ENCODE measurements at places on chromosomes 6 and 20.

- ATAC-seq, result no peak
Observed at GRCh38 chr6:124723671-124724070, 238.6 kb upstream of the RNF217 start.

DNA sequence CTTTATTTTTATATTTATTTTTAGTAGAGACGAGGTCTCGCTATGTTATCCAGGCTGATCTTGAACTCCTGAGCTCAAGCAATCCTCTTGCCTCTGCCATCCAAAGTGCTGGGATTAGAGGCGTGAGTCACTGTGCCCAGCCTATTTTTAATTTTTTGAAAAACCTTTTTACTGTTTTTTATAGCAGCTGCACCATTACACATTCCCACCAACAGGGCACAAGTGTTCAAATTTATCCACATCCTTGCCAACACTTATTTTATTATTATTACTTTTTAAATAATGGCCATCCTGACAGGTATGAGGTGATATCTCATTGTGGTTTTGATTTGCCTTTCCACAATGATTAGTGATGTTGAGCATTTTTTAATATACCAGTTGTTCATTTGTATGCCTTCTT lies 42.5 kb downstream of the PACSIN1 start:
- no peak for ATAC-seq

GRCh38 chr6:115456848-115457247 lies 603.8 kb downstream of the FRK start:
- no peak for ATAC-seq

DNA sequence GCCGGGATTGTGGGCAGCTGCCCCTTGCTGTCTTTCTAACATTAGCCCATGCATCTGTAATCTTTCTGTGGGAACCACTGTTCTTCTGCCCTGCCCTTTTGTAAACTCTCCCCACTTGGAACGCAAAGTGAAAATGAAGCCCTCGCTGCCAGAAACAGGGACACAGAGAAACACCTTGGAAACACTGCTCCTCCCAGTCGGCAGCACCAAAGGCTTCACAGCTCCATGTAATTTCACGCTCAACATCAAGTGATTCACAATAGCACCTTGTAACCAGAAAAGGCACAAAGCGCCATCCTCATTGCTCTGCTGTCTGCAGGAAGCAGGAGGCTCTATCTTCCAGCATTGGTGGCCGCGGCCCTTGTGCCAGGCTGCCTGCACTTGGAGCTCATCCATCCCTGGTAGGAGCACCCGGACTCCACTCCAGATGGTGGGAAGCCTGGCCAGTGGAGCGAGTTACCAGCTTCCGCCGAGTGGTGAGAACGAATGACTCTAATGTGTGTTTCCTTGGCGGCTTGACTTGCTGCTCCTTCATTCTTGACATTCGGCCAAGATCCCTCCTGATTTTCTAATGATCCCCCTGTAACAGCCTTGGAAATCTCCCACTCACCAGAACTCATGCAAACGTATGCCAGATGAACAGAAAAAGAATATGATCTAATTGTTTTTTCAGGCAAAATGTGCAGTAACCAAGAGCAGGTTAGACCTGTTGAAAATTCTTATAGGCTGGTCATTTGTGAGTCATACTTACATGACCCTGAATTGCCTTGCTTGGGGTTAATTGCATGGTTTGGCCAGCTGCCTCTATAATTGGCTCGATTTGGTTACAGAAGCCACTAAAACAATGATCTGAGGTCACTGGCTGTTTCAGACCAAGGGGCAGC lies 169.1 kb upstream of the CDYL start:
- peak; percentile 71 for ATAC-seq

GRCh38 chr6:45473121-45473993 lies 95.6 kb upstream of the SUPT3H start:
- ATAC-seq, result no peak

DNA sequence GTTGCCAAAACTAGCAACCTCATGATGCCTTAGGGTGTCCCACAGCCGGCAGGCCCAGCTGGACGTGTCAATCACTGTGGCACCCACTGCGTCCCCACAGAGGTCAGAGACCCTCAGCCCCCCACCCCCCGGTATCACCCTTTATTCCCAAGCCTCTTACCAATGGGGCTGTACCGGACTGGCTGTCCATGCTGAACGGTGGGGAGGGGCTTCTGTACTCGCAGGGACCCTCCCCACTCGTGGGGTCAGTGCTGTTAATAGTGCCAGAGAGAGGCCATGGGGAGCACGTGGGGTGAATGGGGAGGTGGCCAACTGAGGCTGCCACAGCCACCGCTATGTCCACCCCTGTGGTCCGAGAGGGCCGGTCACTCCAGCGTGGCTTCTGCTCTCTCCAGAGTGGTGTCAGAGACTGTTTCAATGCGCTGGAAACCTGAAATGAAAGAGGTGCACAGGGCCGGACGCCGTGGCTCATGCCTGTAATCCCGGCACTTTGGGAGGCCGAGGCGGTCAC lies 68.6 kb downstream of the THBS2 start:
- no peak for ATAC-seq

DNA sequence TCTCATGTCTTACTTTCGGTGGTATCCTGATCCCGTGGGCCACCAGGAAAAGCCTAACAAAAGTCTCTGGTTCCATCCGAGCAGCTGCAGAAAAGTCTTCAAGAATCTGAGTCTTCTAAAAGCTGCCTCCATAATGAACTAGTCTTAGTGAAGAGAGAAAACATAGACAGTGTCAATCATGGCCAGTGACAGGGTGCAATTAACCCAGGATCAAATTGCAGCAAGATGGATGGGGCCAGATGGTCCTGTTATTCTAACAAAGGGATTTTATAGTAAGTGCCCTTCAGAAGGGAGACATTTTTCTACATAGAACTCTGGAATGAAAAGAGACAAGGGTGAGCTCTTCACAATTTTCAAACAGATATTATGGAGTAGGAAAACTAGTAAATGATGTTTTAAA lies 281.6 kb upstream of the ZFP64 start:
- no peak for ATAC-seq

DNA sequence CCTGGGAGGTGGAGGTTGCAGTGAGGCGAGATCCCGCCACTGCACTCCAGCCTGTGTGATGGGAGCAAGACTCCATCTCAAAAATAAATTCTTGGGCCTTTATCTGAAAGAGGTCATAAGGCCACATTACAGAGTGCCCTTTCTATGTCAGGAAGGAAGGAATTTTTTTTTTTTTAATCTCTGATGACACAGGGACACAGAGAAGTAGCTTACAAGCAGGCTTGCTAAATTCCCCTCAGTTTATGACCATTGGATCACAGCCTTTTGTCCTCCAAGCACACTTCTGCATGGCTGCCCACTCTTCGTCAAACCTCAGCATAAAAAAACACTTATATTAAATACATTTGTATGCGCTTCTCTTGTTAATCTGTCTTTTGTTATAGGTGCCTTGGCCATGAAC lies 7.5 kb upstream of the IFNGR1 start:
- ATAC-seq, result no peak

DNA sequence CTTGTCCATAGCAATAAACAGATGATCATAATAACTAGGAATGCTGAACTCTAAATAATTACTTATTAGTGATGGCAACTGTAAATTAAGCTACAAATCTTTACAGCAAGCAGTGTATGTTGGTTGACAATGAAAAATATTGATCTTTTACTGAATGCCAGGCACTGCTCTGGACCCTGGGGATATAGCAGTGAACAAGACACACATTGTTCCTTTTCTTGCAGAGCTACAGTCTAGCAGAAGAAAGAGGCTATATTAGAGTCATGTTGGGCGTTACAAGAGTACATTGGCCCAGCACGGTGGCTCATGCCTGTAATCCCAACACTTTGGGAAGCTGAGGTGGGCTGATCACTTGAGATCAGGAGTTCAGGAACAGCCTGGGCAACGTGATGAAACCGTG lies 11.5 kb downstream of the PXT1 start:
- no peak for ATAC-seq

- ATAC-seq, result no peak
Observed at GRCh38 chr20:32792731-32793458, 26.9 kb upstream of the MAPRE1 start.

DNA sequence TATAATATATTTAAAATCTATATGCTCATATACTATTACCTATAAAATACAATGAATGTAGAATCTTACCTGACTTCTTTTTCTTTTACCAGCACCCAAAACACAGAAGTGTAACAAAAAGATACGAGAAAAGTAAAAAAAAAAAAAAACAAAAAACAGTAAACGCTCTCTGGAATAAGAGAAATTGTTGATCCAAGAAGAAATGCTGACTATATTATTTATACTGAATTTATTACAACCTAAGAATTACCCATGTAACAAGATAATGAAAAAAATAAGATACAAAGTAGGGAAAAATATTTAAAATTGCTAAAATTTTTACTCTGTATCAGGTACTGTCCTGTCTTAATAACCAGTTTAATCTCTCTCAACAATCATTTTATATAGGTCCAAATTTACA lies 787.9 kb upstream of the MAN1A1 start:
- no peak for ATAC-seq

- ATAC-seq, result no peak
Observed at GRCh38 chr6:17656644-17657043, 50.1 kb downstream of the NUP153 start.

DNA sequence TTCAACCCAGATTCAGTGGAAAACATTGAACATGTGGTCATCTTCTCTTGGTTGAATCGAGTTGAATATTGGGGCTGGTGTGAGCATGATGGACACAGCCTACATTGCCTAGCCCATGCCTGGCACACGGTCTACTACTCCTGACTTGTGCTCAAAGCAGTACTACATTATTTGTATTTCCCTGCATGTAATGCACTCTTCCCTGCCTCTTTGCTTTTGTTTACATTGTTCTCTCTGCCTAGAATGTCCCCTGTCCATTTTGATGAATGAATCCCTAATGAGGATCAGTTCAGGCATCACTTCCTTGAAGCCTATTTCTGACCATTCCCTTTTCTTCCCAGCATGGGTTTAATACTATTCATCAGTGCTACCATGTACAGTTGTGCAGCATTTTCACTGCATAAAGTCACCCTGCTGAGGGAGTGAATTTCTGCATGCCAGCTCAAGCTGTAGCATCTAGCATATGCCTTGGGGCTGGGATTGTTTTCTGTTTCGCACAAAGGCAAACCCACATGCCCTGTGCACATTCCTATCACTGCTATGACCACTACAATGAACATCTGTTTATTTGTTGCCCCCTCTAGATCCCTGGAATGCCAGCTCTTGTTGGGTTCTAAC lies 75.3 kb upstream of the CCN6 start:
- ATAC-seq, result no peak

GRCh38 chr6:26309731-26310142 lies 55.3 kb upstream of the BTN3A2 start:
- ATAC-seq, result peak; percentile 27

DNA sequence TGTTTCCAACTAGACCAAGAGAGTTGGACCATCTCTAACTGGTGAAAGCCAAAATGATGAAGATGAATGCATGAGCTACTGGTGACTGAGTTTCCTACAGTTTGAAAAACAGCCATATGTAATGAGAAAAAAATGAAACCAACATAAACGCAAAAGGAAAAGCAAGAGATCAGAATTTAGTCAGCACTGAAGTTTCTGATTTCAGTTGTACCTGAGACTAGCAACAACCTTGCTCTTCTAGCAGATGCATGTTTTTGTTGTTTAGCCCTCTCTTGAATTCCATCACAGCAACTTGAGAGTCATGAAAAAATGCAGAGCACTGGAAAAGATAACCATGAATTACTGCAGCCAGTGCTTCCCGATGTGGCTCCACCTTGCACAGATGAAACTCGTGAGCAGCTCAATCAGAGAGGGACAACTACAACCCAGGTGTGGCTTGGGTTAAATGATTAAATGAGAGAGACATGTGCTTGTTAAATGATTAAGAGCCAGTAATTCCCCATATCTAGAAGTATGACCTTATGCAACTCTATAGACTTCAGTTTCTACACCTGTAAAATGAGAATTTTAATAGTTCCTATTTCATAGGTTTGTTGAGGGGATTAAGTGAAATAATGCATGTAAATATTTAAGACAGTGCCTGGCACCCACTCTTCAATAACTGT lies 104.8 kb downstream of the ELOVL4 start:
- no peak for ATAC-seq

DNA sequence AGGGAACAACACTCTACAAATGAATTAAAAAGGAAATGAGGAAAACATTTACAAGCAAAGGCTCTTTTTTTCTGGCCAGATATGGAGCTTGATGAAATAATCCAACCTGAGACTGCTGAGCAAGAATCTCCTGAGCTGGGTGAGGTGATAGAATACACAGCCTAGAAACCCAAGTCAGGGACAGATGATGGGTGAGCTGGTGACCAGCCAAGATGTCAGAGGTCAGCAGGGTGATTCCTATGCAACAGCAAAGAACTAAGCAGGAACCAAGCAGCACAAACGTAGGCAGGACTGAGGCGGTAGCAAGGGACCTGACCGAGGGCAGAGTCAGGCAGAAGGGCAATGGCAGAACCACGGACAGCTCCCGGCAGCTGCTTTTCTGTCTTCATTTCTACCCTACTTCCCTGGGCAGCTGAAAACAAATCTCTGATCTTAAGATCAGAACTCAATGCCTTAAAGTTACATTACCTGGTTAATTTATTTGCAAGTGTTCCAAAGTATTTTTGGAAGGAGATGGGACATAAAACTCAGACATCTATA lies 75.1 kb downstream of the CDC40 start:
- peak; percentile 81 for ATAC-seq

DNA sequence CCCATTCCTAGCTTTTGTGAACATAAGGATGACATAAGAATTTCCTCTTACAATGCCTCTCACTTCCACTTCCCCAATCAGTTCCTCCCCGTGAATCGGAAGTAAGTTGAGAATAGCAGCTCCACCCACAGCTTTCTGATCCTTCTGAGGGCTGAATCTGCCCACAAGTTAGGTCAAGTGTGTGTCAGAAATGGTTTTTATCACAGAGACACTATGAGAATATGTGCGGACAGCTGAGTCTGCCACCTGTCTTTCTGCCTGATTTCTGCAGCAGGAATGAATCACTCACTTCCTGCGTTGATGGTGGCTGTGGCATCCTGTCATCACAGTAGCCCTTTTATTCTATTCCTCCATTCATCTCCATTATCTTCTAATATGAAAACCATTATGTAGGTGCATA lies 70.2 kb downstream of the RIN2 start:
- peak; percentile 91 for ATAC-seq

DNA sequence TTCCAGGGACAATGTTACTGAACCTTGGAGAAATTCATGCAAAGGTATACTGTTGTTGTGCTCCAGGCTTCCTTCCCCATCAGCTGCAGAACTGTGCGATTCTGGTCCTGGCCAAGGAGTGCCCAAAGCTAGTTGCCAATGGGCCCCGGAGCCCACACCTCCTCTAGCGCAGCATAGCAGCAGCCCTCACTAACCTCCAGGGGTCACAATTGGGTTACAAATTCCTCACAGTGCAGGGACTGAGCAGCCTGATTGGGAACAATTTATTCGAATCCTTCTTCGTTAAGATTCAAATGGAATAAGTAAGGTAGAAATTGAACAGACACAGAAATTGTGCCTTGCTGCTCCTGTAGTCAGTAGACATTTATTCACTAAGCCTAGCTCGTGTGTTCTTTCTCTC lies 284.9 kb downstream of the PRKN start:
- no peak for ATAC-seq

DNA sequence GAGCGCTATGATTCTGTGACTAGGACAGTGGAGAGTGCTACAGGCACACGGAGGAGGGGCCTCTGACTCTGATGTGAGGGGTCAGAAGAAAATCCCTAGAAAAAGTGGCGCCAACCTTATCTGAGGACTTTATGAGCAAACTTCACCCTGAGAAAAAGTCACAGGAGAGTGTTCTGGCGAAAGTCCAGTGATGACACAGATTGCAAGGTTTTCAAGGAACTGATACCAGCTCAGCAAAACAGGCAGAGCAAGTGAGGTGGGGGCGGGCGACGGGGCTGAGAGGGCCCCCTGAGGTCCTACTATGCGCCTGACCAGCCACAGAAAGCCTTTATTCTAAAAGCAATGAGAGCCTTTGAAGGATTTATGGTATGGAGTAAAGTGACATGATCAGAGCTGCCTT lies 73.3 kb downstream of the SLC22A23 start:
- no peak for ATAC-seq
